ENCODE measurements at places on chromosomes 12 and 14. TPM values are rescaled to one million over a fixed set of nuclear protein-coding genes. Genes with fewer than 3 reads are reported as not detected.
A peak's percentile ranks its signal among the peaks of the same experiment; 100 is the strongest.

The CLEC4D gene
- not detected for total RNA-seq

The ALX1 gene
- not detected for total RNA-seq

The DHH gene
- total RNA-seq: 0.12 TPM

The B3GNT4 gene
- total RNA-seq: 0.50 TPM

- DNase-seq: no peak
- peaks cover 2% of the 10 kb centered on the region for H3K36me3 ChIP-seq
- H3K4me3 ChIP-seq: no peak overlapping the region
- no peak overlapping the region for H3K27ac ChIP-seq
Measured at GRCh38 chr12:108721824-108722223, 9.5 kb downstream of the CORO1C start.

DNA sequence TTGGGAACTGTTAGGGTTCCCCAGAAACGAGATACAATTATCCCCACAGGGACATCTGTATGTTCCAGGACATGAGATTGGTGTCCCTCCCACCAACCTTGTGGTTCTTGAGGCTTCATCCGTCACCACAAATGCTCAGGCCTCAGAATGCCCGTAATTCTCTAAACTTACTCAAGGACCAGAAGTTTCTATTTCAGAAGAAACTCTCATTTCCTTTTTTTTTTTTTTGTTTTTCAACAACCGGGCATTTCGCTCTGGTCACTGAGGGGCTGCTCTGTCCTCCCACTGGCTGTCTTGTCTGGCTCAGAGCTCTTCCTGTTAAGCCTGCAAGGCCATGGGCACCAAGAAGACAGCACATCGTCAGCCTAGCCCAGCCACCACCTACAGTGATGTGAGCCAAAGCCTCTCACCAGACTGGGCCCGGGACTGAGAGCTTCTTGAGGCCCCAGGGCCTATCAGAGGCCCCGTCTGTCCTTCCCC, 36.2 kb downstream of the VDR start:
- DNase-seq: no peak
- H3K4me3 ChIP-seq: no peak overlapping the region
- peaks cover 21% of the 10 kb centered on the region for H3K36me3 ChIP-seq
- H3K27me3 ChIP-seq: no peaks in the 10 kb centered on the region
- H3K27ac ChIP-seq: peak overlapping the region; percentile 63
- H3K4me1 ChIP-seq: peaks cover 60% of the 10 kb centered on the region

GRCh38 chr14:25537846-25538455, 488.0 kb upstream of the STXBP6 start:
- no peaks in the 10 kb centered on the region for H3K4me1 ChIP-seq
- peak; percentile 11 for DNase-seq
- no peaks in the 10 kb centered on the region for H3K27me3 ChIP-seq
- H3K36me3 ChIP-seq: no peaks in the 10 kb centered on the region

DNA sequence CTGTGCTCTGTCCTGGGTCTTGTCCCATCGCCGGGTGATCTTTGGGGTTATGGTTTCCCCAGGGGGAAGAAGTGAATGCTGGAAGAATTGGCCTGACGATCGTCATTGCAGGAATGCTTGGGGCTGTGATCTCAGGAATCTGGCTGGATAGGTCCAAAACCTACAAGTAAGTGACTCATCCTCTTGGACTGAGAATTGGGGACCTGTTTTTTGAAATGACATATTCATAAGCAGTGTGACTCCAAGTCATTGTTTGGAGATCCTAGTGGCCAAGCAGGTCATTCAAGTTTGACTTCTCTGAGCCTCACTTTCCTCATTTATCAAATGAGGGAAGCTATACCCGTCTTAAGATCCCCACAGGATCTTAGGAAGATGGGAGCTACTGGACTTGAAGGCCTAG, 25.8 kb downstream of the ERG28 start:
- H3K36me3 ChIP-seq: no peaks in the 10 kb centered on the region
- no peak for DNase-seq
- H3K27ac ChIP-seq: no peak overlapping the region
- H3K27me3 ChIP-seq: no peaks in the 10 kb centered on the region
- H3K4me3 ChIP-seq: no peak overlapping the region
- H3K4me1 ChIP-seq: no peaks in the 10 kb centered on the region

DNA sequence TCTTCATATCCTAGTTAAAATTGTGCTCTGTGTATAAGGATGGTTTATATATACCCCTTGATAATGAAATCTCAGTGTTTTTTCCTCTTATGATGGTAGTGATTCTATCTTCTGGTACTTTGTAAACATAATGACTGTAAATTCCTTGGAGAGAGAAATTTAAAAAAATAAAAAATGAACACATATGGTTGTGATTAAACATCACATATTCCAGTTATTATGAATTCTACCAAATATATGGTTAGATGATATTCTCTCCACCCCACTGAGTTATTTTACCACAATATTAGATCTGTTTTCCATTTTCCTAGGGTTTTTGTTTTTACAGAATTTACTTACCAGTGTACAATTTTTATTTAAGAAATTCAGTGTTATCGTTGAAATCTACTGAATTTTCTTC, 481.9 kb upstream of the NOVA1 start:
- no peaks in the 10 kb centered on the region for H3K36me3 ChIP-seq
- no peak overlapping the region for H3K27ac ChIP-seq
- H3K4me1 ChIP-seq: no peaks in the 10 kb centered on the region
- H3K4me3 ChIP-seq: no peak overlapping the region

DNA sequence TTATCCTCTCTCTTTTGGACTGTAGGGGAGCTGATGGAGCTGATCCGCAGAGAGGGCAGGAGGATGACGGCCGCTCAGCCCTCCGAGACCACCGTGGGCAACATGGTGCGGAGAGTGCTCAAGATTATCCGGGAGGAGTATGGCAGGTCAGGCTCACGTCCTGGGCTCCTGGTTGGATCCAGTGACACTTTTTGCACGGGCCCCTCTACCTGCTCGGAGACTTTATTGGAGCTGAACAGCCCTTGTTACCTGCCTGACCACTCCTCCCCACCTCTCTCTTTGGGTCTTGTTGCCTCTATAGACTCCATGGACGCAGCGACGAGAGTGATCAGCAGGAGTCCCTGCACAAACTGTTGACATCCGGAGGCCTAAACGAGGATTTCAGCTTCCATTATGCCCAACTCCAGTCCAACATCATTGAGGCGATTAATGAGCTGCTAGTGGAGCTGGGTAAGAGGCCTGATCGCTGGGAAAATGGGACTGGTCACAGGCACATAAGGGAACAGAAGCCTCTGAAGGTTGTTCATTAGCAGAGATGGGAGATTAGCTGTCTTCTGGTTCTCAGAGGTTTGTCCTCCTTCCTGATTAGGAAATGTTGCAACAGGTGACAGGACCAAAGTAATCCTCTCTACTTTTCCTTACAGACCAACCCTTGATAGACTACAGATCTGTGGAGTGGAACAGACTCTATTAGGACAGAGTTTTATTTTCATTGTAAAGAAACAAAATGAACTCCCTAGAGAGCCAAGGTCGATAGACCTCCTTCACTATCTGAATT, 718 bp downstream of the EIF2B2 start:
- H3K36me3 ChIP-seq: peaks cover 50% of the 10 kb centered on the region
- no peak for DNase-seq
- H3K4me1 ChIP-seq: peaks cover 45% of the 10 kb centered on the region
- H3K27me3 ChIP-seq: peaks cover 7% of the 10 kb centered on the region
- peak overlapping the region; percentile 86 for H3K4me3 ChIP-seq

DNA sequence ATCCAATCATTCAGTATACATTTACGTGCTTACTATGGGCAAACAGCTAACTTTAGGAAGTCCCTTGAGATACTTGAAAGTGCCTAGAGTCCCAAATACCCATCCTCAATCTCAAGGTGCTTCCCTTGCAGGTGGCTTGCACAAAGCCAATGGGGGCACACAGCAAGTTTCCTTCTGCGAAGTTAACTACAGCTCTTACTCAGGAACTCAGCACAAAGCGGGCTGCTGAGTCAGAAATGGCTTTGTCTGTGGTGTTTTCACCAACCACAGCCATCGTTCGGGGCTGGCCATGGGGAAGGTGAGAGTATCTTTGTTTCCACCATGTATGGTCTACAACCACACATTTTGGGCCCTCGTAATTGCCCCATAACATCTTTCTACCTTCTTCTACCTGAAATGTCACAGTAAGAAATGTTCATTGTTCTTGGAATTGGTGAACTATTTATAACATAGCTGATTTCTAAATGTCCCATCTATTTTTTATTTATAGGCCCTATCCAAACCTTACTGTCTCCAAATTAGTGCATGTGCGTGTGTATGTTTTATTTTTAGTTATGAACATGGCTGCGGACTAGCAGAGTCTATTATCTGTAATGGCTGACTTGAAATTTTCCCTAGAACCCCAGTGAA, 13.9 kb downstream of the MFAP5 start:
- no peak overlapping the region for H3K4me3 ChIP-seq
- no peak overlapping the region for H3K27ac ChIP-seq
- H3K36me3 ChIP-seq: peaks cover 2% of the 10 kb centered on the region
- peaks cover 60% of the 10 kb centered on the region for H3K27me3 ChIP-seq
- peaks cover 49% of the 10 kb centered on the region for H3K4me1 ChIP-seq
- DNase-seq: peak; percentile 67

- no peak for DNase-seq
- H3K36me3 ChIP-seq: peaks cover 18% of the 10 kb centered on the region
- H3K4me3 ChIP-seq: no peak overlapping the region
- H3K4me1 ChIP-seq: peaks cover 14% of the 10 kb centered on the region
Measured at GRCh38 chr14:35257809-35258208, 34.4 kb upstream of the PSMA6 start.

DNA sequence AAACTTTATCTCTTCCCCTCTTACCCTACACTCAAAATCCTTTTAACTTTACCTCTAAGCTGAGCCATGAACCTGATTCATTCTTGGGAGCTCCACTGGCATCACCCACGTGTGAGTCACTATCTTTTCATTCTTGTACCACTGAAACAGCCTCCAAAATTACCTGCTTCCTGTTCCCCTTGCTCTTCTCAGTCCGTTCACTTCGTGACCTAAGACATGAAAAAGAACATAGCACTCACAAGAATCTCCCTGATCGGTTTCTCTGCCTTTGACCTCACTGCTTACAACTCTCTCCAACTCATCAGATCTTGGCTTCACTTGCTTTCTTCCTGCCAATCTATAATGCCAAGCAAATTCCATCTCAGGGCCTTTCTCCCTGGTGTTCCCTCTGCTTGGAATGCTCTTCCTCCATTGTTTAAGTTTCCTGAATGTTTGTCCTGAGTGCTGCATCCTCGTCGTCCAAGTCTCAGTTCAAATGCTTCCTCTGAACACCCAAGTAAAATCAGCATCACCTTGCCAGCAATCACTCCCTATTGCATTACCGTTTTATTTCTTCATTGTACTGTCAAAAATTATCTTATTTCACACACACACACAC, 9.2 kb downstream of the GLIPR1 start:
- H3K4me1 ChIP-seq: peaks cover 22% of the 10 kb centered on the region
- no peaks in the 10 kb centered on the region for H3K27me3 ChIP-seq
- H3K4me3 ChIP-seq: no peak overlapping the region
- H3K27ac ChIP-seq: peak overlapping the region; percentile 46

- peaks cover 29% of the 10 kb centered on the region for H3K4me1 ChIP-seq
Measured at GRCh38 chr14:22739423-22739822, 27.1 kb upstream of the OXA1L start.
